Cortex of kidney (tissue), 1 donor: ENCODE measurements at places on chromosomes 11 and 22.

DNA sequence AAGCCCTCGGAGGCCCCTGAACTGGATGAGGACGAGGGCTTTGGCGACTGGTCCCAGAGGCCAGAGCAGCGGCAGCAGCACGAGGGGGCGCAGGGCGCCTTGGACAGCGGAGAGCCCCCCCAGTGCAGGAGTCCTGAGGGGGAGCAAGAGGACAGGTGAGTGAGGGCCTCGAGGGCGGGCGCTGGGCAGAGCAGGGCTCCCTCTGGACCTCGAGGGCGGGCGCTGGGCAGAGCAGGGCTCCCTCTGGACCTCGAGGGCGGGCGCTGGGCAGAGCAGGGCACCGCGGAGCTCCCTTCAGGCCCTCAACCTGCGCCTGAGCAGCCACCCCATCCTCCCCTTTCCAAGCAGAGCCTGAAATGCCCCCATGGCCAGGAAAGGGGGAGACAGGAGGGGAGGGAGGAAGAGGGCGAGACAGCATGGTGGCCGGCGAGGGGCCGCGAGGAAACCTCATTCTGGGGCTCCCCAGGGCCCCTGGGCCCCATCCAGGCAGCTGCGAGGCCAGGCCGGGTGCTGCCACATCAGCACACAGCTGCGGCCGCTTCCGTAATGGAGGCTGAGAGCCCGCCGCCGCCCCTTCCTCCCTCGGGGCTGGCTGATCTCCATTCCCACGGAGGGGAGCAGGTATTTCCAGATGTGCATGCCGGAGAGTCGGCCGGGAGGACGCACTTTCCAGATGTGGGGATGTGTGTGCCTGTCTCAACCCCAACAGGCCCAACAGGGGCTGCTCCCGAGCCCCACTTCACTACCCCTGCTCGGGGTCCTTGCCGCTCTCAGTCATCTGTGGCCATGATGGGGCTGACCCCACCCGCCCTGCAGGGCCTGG lies 10.0 kb downstream of the PRR33 start:
- no peak for DNase-seq

GRCh38 chr11:88102598-88102934 lies 72.7 kb downstream of the RAB38 start:
- DNase-seq, result no peak

GRCh38 chr11:102279641-102280170 lies 37.6 kb upstream of the BIRC3 start:
- DNase-seq, result no peak

DNA sequence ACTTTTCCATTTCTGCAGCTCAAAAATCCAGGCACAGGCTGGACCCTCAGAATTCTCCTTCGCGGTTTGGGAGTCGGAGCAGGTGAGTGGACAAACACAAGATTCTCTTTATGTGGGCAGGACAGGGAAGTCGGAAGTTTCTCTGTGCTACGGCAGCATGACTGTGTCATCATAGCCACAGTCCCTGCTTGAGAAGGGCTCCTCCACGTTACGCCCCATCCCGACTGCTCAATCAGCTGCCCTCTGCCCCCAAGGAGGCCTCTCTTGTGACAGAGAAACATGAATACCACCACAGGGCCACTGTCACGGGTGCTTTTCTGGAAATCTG lies 89.0 kb upstream of the SHISAL1 start:
- DNase-seq, result no peak

GRCh38 chr22:49400941-49401598 lies 426.6 kb downstream of the BRD1 start:
- no peak for DNase-seq
